ENCODE measurements at places on chromosomes 7 and 10.

- DNase-seq = no peak
Measured at GRCh38 chr7:33916357-33917081, 11.2 kb downstream of the BMPER start.

DNA sequence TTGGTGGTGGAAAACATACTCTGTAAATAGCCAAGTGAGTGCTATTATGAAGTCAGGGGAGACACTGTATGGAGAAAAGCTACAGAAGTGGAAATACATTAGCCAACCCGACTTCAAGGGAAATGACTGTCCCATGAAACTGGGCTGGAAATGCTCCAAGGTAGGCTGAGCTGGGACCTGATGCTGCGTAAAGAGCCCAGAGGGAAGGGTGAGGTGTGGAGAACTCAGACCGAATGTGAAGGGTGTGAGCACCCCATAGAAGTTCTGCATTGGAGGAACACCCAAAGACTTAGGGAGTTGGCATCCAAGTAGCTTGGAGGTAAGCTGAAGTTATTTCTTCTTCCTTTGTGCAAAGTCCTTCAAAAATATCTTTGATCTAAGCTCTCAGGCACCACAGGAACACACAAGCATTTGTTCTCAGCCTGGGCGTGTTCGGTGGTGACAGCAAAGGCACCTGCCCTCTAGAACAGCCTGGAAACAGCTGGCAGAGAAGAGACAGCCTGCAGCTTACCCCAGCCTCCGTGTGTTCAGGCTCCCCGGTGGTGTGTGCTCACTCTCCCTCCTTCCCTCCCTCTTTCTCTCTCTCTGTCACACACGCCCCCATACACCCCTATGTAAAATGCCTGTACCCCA, 19.1 kb upstream of the GJD4 start:
- peak; percentile 49 for DNase-seq

- no peak for DNase-seq
Measured at GRCh38 chr7:41219276-41219675, 483.6 kb downstream of the INHBA start.

DNA sequence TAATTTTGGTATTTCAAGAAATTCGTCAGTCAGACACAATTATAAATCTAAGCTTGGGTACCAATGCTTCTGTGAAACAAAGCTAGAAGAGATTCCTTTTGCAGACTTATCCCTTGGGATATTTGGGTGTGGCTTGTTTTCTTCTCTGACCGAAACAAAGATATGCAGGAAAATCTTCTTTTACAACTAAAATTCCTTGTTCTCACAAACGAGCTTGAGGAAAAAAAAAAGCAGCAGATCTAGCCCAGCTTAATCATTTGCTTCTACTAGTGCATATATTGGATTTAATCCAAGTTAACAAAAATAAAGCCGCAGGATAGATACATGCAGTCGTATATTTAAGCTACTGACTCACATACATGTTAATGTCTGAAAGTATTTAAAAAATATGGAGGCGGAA, 104.2 kb downstream of the PRTFDC1 start:
- DNase-seq = no peak

GRCh38 chr10:86363833-86364490, 2.6 kb downstream of the GRID1 start:
- no peak for DNase-seq

DNA sequence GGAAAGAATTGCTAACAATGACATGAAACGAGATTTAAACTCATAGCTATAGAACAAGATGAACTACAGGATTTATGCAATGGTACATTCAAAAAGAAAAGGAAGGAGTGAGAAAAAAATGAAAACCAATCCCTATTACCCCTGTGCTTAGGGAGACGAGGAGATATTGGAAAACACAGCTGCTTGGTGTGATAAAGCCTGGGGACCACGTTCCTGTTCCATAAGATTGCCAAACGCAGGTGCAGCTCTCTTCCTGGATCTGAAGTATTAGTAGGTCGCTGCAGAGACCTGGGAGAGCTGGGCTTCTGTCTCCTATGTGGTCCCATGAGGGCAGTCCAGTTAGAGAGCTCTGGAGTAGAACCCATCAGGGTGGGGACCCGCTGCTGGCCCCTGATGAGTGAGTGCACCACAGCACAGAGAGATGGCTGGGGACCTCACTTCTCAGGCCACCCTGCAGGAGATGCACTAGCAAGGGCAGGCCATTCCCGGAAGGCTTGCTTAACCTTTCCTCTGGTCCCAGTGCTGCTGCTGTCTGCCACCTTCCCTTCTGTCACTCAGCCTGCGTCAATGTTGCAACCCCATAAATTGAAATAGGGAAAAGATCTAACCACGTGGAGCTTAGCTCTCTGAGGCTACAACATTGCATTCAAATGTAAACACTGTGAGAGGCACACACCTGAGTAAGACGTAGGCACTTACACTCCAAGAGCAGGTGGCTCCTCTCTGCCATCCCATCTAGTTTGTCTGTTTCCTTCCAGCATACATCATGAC, 57.9 kb downstream of the MTPN start:
- DNase-seq = no peak

- no peak for DNase-seq
Measured at GRCh38 chr7:47350425-47350824, 231.5 kb downstream of the TNS3 start.

DNA sequence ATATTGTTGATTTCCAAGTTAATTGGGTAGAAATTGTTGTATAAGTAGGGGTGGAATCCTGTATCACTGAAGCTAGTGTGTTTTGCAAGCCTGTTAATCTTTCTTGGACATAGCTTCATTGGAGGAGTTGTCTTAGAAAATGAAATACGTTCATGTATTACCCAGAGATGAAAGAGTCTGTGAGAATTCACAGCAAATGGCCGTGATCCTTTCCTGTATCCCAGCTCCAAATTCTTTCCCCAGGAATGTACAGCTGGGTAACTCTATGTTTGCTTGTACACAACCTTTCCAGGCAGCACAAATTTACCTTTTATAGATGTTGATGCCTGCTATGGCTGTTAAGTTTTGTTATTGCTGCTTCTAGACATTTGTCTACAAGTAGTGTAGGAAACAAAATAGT, 18.7 kb downstream of the MYPN start:
- no peak for DNase-seq

- no peak for DNase-seq
Measured at GRCh38 chr10:120613180-120613579, 156.2 kb downstream of the PLPP4 start.

- DNase-seq = no peak
Measured at GRCh38 chr7:49839863-49840645, 66.6 kb downstream of the VWC2 start.

DNA sequence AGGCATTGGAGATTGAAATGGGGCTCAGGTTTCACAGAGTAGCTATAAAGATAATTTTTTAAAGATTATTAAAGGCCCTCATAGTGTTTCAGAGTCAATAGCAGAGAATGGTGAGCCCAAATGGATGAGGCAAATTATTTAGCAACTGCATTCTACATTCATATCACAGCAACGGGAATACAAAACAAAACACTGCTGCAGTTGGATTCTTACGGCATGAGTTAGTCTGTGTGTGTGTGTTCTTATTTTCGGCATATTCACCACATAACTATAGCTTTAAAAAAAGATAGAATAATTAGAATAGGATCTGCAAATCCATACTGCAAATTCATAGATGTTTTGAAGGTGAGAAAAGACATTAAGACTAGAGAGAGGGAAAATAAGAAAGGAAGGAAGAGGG, 66.0 kb downstream of the SUGCT start:
- no peak for DNase-seq

GRCh38 chr7:1498370-1499305, 5.6 kb downstream of the INTS1 start:
- DNase-seq = no peak

DNA sequence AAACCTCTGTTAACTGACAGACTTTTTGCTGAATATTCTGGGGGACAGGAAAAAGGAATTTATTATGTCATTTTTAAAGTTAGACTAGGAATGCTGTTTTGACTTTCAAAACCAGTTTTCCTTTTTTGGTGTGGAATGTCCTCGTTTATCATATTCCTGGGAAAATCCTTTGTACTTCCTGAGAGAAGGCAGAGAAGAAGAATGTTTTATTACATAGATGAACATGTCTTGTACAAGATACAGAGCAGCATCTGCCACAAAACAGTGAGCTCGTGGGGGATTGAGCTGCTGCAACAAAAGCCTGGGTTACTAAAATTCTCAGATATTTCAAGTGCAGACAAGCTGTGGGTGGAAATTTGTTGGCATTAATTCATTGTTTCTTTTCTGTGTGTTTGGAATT, 20.2 kb downstream of the MCU start:
- DNase-seq = no peak

- no peak for DNase-seq
Measured at GRCh38 chr7:143145-143751, 49.1 kb upstream of the FAM20C start.

- DNase-seq = peak; percentile 33
Measured at GRCh38 chr7:147197006-147197405, 1080.4 kb downstream of the CNTNAP2 start.

Data from SHP77 (cell line).